Stimulated activated CD4-positive, alpha-beta T cell treated with anti-CD3 and anti-CD28 coated beads, TNF-alpha, amount 100 ng/mL, for 4 hours (primary cell): ENCODE measurements at places on chromosomes 13 and 19.

- no peak for DNase-seq
Measured at GRCh38 chr13:101090287-101090686, 326.0 kb downstream of the NALCN start.

DNA sequence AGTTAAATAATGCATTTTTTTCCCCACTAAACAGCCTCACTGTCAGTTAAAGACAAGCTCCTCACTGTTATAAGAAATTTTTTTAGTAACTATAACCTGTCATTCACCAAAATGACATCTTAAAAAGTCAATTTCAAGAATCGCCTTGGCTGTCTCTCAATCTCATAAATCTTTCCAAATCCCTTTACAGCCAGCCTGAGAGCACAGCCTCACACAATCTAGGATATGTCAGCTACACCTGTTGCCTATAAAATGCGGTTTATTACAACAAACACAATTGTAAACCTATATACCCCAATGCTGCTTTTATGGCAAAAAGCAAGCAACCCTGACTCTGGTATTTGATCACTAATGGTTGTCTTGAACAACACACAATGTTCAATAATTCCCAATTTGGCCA is 29.5 kb upstream of the FNDC3A start:
- DNase-seq, result no peak

GRCh38 chr19:38388349-38389100 is at the start of gene SPRED3:
SPRED3 (plus strand) TSS chr19:38388697; CDS start chr19:38390303, 1,606 bp downstream.
- DNase-seq, result no peak

- no peak for DNase-seq
Measured at GRCh38 chr19:1155352-1156304, 18.4 kb downstream of the SBNO2 start.

GRCh38 chr13:44274771-44275205 is 98.8 kb upstream of the SERP2 start:
- DNase-seq, result no peak

GRCh38 chr13:110206185-110206584 is 100.8 kb downstream of the COL4A1 start:
- no peak for DNase-seq
